GF-D8 (cell line): ENCODE measurements at places on chromosomes 1 and 21.

DNA sequence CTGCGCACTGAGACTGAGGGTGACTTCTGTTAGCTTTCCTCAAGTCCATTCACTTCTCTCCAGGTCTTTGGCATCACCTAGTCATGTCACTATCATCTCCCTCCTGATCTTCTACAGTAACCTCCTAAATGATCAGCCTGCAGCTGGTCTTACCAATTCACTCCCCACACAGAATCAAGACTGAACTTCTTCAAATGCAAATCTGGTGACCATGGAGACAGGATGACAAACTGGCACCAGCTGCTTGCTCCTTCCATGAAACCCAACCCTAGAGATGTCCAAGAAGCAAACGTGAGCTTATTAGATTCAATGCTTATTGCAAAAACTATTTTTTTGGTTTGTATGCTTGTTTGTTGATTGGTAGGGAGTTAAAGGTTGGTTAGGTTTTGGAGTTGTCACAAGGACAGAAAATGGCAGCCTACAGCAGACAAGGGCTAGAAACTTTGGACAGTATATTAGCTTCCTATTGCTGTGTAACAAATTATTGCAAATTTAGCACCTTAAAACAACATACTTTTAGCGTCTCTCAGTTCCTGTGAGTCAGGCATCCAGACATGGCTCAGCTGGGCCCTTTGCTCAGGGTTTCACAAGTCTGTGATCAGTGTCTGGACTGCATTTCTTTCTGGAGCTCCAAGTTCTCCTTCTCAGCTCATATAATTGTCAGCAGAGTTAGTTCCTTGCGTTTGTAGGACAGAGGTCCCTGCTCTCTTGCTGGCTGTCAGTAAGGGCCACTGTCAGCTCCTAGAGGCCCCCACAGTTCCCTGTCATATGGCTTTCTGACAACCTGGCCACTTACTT, 53.3 kb upstream of the GJA8 start:
- no peak for DNase-seq

- no peak for DNase-seq
Measured at GRCh38 chr1:201659572-201659971, 120.6 kb downstream of the NAV1 start.

GRCh38 chr1:198701250-198701649, 62.4 kb downstream of the PTPRC start:
- no peak for DNase-seq

DNA sequence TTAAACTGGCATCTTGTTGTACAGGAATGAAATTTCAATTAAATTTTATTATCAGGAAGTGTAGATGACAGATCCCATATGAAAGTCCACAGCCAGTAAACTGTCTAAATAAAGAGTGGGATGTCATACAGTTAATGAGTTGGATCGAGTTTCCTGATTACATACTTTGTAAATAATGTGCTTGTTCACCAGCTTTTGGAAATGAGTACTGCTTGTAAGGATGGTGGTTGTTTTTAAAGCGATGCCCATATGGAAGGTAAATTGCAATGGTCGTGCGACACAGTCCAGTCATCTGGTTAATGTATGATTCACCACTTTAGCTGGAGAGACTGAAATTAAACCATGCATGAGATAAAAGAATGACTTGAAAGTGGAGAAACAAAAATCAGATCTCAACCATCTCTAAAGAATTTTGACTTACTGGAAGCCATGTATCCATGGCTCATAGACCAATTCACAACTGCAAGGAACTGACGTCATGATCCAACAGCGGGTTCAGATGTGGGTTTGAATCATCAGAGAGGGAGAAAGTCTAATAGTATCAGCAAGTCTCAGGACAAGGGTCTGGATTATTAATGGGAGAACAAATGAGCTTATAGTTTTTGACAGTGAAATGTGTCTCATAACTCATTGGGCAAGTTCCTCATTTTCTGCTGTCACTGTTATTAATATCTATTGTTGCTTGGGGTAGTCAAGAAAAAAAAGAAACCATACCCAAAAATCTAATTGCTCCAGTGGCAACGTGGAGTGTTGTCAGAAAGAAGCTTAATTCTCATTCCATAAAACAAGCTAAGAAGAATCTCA, 49.0 kb downstream of the MAP10 start:
- no peak for DNase-seq

- DNase-seq, result no peak
Measured at GRCh38 chr1:225697428-225697827, 44.5 kb upstream of the ENAH start.

DNA sequence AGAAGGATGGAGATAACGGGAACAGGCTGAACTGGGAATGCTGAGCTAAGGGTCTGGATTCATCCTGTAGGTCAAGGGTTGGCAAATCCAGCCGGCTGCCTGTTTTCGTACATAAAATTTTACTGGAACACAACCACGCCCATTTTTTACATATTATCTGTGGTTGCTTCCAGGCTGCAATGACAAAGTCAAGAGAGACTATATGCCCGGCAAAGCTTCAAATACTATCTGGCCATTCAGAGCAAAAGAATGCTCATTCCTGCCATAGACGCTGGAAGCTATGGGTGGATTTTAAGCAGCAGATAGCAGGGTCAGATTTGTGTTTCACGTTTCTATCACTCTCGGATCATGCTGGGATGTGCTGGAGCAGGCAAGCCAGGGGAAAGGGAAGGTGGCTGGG, 137.9 kb upstream of the EDN2 start:
- no peak for DNase-seq

DNA sequence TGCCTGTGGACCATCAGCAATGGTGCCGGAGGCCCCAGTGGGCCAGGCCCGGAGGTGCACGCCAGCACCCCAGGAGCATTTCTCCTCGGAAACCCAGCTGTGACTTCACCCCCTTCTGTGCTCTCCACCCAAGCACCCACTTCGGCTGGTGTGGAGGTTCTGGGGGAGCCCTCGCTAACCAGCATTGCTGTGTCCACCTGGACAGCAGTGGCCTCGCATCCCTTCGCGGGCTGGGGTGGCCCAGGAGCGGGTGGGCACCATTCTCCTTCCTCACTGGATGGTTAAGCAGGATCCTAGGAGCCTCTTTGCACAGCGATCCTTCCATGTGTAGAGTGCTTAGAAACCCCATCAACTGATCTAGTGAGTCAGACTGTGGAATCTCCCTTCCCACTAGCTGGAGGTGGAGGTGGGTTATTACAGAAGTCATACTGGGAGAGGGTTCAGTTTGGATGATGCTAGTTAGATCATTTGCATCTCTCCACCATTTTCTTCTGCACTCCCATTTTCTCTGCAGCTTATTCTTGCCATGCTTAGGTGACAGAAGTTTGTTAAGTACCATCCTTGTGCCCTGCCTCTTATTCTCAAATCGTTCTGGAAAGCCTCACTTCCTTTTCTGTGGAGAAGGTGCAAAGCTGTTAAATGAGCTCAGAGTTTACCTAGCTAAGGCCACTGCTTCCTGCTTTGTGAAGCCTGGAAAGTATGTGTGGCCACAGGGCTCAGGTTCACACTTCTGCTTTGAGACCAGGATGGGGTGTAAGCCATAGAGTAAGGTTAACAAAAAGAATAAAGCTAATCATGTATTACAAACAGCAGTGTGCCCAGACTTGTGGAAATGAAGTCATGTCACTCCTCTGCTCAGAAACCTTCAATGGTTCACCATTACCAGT, 32.3 kb downstream of the TBX19 start:
- DNase-seq, result no peak
